ENCODE measurements at places on chromosomes 7 and 10. TPM values are rescaled to one million over a fixed set of nuclear protein-coding genes. Genes with fewer than 3 reads are reported as not detected.
A peak's percentile ranks its signal among the peaks of the same experiment; 100 is the strongest.

Gene RSU1
- 96.4 TPM for total RNA-seq

Gene CLDN3
- not detected for total RNA-seq

GRCh38 chr7:30996256-30996655 is 32.5 kb downstream of the GHRHR start:
- no peak for DNase-seq

- no peak for DNase-seq
Measured at GRCh38 chr10:78476844-78477243, 443.2 kb downstream of the RPS24 start.

DNA sequence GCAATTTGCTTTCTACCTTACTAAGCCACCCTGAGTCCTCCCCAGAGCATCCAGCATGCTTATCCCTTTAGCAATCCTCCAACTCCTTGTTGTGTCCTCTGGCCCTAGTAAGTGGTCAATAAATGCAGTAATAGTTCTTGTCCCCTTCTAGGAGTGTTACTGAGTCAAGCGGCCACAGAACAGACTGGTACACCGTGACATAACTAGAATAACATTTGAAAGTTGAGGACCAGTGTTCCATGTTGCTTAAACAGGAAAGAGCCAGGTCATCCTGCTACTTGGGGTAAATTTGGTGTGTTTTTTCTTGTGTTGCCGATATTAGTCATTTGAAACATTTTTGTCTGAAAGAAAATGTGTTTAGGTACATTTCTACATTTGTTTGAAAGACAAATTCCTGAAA is 4.8 kb upstream of the CDK6 start:
- DNase-seq, result peak; percentile 73

DNA sequence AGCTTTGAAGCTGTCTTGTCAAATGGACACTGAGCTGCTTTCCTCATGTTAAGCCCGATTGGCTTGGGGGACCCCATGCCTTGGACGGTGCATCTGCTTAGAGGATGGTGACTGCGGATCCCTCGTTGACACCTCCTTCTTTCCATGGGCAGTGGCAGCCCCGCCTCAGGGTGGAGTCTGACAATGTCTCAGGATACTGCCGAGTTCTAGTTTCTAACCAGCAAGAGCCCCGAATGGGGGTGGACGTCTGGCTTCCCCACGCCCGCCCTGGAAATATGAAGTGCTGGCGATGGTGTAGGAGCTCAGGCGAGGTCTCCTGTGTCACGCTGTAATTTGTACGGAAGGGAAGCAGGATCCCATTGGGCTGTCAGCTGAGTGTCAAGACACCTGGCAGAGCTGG is 106.2 kb upstream of the CTBP2 start:
- DNase-seq, result no peak

- no peak for DNase-seq
Measured at GRCh38 chr7:142311876-142312275, 54.0 kb upstream of the PRSS58 start.

DNA sequence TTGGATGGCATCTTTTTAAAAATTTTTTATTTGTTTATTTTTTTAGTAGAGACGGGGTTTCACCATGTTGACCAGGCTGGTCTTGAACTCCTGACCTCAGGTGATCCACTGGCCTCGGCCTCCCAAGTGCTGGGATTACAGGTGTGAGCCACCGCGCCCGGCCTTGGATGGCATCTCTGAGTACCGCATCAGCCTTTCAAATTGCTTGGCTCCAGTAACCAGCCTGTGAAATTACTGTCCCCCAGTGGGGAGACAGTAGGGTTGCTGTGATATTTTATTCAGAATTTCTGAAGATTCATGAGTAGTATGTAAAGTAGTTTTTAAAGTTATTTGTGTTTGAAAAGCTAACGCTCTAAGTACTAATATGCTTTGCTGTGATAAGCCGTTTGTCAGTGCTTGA is 1.2 kb downstream of the NUB1 start:
- DNase-seq, result no peak

- no peak for DNase-seq
Measured at GRCh38 chr10:103947799-103948516, 19.0 kb upstream of the SLK start.
